H7 (cell line): ENCODE measurements at places on chromosomes 11 and 22.

GRCh38 chr11:73003088-73003487 lies 139.0 kb downstream of the FCHSD2 start:
- DNase-seq, result no peak

DNA sequence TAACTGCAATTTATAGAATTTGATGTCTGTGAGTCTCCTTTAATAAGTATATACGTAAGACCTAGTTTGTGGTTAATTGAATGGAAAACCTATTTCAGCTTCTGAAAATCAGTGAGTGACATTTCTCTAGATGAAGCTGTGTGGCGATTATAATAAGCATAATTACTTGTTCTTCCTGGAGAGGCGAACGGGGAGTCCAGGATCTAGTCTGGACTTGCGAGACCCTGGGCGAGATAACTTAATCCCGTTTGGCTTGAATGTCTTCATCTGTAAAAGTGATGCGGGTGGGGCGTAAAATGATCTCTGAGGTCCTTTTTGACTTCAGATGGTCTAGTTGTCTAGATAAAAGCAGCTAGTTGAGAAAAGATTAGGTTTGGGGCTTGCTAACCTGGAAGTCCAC lies 1.1 kb downstream of the PRRG4 start:
- no peak for DNase-seq

DNA sequence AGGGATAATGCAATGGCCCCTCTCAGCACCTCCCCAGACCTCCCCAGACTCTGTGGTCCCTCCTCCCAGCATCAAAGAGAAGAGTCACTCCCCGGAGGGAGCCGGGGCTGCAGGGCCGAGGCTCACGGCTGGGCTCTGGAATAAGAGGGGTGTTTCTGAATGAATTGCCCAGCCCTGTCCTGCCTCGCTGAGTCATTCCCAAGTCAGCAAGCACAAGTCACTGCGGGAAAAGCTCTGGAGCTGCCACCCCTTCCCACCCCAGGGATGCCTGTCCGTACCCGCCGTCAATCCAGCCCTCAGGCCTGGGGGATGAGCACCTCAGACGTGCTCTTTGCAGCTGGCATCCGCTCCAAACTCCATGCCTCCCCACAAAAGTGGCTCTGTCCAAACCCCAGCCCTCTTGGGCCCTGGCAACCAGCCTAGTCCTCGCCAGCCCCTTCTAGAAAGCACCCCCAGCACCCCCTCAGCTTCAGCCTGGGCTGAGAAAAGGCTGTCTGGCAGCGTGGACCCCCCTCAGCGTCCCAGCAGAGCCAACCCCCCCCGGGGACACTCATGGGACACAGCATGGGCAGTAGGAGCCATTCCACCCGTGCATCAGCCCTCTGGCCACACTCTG lies 22.7 kb downstream of the CELSR1 start:
- peak; percentile 80 for DNase-seq

DNA sequence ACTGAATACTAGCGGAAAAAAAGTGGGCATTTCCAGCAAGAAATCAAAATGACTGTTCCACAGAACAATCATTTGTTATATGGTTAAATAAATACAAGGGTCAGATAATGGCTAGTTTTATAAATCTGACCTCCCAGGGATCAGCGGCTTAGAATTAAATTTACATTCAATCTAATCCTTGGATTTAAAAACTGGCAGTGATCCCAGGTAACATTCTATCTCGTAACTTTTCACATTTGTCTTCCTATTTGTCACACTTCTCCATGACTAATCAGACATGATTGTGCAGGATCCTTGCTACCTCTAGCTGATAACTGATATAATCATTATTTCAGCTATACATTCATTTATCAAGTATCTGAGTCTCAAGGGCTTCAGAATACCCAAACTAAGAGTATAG lies 2.9 kb upstream of the MMP3 start:
- DNase-seq, result no peak

GRCh38 chr22:36323855-36324331 lies 63.9 kb downstream of the MYH9 start:
- DNase-seq, result no peak
